ENCODE measurements at places on chromosomes 5 and 9.
A peak's percentile ranks its signal among the peaks of the same experiment; 100 is the strongest.

DNA sequence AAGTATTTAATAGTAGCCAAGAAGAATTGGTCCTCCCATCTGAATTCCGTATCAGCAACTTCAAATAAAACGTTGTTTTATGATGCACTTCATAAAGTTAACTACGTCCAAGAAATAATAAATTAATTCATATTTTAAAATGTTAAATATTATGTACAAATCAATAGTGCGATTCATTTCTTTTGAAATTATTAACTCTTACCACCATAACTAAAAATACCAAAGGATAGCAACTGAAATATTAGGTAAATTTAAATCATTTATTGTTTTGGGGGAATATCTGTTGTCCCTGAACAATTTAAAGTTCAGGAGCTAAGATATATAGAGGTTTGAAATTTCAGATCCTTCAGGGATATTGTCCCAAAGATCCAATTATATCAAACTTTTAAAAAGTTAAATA, at the start of gene OR2K2:
Gene OR2K2, minus strand, starts transcription at position 101 of the 400 bp plus-strand sequence. CDS start 1,791 bp downstream, outside the sequence.
- no peak for DNase-seq

DNA sequence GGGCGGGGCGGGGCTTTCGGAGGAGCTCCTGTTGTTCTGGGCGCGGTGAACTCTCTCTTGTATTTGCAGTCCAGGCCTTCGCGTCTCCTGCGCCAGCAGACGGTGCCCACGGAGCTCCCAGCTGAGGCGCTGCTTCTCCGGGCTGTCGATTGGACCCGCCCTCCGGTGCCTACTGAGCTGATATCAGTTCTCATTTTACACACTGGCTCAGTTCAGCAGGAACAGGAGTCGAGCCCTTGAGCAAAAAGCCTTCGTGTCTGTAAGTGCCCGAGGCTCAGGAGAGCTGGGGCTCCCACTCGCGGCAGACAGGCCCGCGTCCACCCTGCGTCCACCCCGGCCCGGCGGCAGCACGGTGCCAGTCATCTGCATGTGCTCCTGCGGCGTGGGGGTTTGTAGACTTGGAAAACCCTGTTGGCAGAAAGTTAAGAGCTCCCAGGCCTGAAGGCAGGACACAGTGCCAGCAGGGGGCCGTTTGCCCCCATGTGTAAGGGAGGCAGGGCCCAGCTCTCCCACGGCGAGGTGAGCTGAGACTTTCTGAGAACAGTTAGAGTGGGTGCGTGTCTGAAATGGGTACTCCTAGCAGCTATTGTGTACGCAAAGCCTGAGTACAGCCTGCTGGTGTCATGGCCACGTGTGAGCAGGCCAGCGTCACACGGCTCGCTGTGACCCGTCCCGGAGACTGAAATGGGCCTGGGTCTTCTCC, 231.5 kb downstream of the FANCC start:
- no peak for DNase-seq

DNA sequence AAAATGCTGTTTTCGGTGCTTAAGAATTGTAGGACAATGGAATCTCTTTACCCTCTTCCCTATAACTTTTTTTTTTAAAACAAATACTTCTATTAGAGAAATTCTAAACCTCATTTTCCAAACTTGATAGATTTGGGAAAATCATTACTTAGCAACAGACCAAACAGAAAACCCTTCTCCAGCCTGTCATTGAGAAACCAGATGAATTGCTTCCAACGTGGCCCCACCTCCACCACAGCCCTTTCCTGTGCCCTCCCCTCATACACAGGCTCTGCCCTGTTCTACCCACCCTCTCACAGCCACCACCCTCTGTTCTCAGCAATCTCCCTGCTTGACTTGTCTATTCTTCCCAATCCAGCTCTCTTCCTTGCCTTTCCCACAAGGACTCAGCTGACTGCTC, 221.2 kb downstream of the DMRT2 start:
- DNase-seq = no peak

DNA sequence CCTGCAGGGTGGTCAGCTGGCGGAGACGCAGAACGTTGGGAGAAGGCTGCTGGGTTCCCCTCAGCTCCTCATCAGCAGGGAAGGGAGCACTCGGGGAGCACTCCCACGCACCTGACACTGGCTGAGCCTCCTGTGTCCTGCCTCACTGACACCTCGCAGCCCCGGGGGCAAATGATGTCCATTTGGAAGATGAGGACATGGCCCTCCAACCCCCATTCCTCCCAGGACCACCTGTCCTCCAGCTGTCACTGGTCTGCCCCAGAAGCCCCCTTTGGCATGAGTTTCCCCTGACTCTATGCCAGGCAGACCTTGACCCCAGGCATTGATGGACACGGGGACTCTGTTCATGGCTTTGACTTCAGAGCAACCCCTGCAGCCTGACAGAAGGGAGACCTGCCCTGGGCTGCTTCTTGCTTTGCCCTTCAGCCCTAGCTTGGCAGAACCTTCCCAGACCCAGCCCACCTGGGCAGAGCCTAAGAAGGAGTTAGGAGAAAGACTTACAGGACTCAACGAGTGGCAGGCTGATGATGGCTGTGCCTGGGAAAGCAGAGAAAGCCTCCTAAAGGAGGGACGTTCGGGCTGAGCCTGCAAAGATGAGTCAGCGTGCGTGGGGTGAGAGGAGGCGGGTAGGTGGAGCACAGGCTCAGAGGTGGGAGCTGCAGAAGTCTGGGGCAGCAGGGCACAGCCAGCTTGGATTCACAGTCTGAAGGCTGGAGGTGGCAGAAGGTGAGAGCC, 90.6 kb downstream of the LMX1B start:
- no peak for DNase-seq

DNA sequence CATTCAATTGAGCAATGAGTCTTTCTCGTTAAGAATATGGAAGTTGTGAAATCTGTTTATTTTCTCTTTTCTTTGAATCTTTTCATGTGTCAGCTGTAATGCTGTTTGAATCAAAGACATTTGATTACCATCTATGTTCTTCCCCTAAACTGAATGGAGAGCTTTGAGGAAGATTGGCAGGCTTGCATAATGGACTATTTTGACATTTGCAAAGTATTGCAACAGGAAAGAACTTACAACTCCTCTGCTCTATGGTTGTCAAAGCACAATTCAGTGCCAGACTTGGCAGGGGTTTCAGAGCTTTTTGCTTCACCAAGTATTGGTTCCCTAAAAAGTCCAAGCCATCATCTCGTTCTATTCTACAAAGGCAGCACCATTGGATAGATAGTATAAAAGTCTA, 549.0 kb upstream of the NUDT12 start:
- DNase-seq = no peak

DNA sequence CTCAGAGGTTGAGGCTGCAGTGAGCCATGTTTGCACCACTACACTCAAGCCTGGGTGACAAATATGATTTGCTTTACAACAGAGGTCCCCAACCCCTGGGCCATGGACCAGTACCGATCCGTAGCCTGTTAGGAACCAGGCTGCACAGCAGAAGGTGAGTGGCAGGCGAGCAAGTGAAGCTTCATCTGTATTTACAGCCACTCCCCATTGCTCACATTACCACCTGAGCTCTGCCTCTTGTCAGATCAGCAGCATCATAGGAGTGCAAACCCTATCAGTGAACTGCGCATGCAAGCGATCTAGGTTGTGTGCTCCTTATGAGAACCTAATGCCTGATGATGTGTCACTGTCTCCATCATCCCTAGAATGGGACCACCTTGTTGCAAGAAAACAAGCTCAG, 42.5 kb downstream of the SAXO1 start:
- DNase-seq = no peak

GRCh38 chr5:95712347-95712958, 18.7 kb upstream of the RHOBTB3 start:
- DNase-seq = peak; percentile 63

- no peak for DNase-seq
Observed at GRCh38 chr5:73899055-73899454, 273.1 kb downstream of the ARHGEF28 start.

DNA sequence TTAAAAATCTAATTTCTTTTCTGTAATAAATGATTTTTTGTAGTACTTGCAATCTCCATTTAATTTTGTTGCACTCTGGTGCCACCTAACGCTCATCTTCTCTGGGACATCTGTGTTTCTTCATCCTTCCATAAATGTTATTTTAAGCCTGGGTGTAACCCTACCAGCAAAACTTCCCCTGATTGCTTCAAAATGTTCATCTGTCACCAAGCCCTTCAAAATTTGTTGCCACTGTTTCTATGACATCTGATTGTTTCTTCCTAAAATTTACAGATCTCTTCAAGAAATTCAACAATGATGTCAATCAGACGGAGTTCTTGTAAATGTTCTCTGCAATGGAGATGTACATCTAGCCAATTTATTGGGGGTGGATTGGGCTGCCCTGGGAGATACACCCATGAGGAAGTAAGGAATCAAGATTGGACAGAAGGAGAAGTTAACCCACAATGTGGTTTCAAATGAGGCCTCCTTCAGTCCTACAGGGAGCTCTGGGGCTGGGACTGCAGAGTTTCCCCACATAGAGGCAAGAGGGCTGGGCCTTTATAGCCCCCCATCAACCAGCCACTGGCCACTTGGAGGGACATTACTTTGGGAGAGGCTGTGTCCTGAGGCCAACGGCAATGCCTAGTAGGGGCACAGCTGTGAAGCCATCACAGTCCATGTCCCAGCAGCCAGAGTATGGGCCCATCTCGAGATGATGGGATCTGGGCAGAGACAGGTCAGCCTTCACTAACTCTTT, 23.3 kb downstream of the MCTP1 start:
- no peak for DNase-seq

GRCh38 chr9:18184401-18184800, 289.6 kb upstream of the ADAMTSL1 start:
- no peak for DNase-seq

GRCh38 chr5:109416882-109417281, 7.1 kb upstream of the PJA2 start:
- no peak for DNase-seq

GRCh38 chr5:134550271-134551214, 25.1 kb downstream of the JADE2 start:
- DNase-seq = no peak

DNA sequence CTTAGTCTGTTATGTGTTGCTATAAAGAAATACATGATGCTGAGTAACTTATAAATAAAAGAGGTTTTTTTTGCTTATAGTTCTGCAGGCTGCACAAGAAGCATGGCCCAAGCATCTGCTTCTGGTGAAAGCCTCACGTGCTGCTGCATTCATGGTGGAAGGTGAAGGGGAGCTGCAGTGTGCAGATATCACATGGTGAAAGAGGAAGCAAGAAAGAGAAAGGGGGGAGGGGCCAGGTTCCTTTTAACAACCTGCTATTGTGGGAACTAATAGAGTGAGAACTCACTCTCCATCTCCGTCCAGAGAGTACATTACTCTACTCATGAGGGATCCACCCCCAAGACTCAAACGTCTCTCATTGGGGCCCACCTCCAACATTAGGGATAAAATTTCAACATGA, 12.5 kb upstream of the PARP8 start:
- DNase-seq = no peak

DNA sequence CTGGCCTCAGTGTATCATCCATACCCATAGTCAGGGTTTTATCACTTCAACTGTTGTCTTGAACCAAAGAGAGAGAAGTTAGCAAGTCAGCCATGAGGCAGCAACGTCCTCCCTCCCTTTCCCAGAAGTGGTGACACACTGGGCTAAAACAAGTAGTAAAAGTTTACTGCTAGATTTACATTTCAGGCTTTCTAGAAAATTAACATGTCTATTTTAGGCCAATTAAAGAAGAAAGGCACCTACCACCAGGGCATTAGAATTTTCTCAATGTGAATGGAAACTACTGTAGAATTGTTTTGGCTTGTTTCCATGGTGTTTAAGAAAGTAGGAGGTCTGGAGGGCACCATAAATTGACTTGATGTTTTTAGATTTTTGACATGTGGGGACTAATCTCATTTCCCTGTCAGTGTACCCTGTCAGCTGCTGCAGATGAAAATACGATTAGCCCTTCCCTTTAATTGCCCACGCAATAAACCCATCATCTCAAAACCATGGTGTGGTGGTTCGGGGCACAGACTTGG, 121.8 kb upstream of the ELL2 start:
- DNase-seq = no peak

GRCh38 chr9:80143899-80144298, 572.1 kb downstream of the TLE4 start:
- DNase-seq = no peak

- no peak for DNase-seq
Observed at GRCh38 chr5:158553962-158554336, 545.8 kb downstream of the EBF1 start.

DNA sequence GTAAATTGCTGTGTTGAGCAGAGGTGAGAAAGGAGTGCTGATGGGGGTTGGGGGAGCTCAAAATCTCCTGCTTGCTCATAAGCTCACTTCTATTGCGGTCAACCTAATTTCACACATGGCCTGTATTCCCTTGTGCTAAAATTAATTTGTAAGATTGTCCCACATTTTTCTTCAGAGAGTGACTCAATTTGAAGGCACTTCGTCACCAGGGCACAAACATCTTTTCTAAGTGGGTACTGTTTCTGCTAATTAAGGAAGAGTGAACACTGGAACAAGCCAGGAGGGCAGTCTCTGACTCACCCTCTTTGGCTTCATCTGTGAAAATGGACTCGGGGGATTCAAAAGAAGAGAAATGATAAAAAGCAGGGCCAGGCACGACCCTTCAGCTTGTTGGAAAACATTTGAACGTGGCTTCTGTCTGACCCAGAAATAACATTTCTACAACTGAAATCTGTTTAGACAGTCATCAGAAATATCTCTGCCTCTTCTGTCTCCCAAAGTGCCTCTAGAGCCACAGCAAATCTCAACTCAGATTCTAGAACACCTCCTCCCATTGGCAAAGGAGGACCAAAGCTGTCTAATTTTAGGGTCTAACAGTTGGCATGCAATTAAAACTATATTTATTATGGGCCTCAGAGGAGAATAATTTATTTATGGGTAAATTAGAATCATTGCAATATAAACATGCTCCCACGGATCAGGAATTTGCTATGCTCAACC, 49.8 kb downstream of the FEM1C start:
- no peak for DNase-seq

DNA sequence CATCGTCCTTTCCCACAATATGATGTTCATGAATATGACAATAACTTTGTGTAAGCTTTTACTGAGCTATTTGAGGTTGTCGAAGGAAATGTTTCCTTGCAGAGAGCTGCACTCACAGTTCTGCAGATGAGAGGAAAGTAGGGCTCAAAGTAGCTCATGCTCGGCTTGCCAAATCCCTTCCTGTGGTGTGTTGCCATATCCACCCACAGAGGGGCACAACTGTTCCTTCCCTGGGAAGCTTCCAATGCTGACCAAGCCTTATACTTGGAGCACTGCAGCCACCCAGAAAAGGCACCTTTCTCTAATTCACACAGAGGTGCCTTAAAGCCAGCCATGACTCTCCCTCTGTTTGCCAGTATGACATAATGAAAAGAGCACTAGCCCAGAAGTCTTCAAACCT, 390.3 kb downstream of the CAAP1 start:
- no peak for DNase-seq

DNA sequence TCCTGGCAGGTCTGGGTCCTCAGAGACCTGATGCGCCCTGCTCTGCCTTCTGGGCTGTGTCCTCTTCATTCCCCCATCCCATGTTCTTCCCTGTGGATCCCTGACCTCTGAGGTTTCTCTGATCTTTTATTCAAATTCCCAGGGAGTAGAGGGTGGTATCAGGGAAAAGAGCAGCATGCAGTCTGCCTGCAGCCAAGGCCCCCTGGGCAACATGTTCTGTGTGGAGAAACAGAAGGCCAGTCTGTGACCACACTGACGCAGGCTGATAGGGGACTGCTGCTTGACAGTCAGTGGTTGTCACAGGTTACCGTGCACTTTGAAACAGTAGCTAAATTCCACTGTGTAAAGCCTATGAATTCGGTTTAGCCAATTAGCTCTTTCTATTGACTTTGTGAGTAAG, 156.6 kb upstream of the IRX2 start:
- DNase-seq = no peak

Data from AG04450 (cell line).